ENCODE measurements at places on chromosomes 7 and 10.
A peak's percentile ranks its signal among the peaks of the same experiment; 100 is the strongest.

DNA sequence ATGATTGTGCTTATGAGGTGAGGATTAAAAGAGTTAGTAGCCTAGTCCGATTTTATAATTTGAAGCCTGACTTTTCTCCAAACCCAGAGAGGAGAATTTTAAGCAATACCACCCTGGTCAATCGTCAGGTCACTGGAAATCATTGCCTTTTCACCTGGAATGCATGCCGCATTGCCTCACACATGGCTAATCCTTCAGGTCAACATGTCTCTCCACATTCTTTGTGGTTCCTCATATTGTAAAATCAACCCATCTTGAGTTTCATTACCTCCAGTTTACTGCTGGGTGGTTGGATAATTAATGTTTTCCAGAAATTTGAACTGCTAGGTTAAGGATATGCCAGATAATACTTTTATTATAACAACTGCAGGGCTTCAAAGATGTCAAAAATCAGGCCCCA lies 55.6 kb upstream of the SEMA3E start:
- no peak for DNase-seq

DNA sequence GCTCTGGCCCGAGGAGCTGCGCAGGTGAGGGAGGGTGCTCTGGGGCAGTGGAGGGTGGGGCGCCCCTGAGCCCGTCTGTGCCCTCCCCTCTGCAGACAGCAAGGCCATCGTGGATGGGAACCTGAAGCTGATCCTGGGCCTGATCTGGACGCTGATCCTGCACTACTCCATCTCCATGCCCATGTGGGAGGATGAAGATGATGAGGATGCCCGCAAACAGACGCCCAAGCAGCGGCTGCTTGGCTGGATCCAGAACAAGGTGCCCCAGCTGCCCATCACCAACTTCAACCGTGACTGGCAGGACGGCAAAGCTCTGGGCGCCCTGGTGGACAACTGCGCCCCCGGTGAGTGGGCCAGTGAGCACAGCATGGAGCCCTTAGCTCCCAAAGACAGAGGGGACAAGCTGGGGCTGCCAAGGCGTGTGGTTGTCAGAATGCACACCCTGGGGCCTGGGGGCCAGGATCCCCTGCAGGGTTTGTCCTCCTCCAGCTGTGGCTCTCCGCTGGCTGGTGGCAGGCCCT lies 5.1 kb downstream of the FLNC start:
- no peak for DNase-seq

GRCh38 chr10:125742465-125742864 lies 23.0 kb downstream of the EDRF1 start:
- DNase-seq, result no peak

- DNase-seq, result peak; percentile 85
These were observed 5.6 kb downstream of the GPR15LG start for GRCh38 chr10:84179059-84179710.

- no peak for DNase-seq
These were observed 149.6 kb downstream of the C10orf105 start for GRCh38 chr10:71569775-71570588.

GRCh38 chr7:6162331-6162620 lies 110.1 kb downstream of the CYTH3 start:
- no peak for DNase-seq

DNA sequence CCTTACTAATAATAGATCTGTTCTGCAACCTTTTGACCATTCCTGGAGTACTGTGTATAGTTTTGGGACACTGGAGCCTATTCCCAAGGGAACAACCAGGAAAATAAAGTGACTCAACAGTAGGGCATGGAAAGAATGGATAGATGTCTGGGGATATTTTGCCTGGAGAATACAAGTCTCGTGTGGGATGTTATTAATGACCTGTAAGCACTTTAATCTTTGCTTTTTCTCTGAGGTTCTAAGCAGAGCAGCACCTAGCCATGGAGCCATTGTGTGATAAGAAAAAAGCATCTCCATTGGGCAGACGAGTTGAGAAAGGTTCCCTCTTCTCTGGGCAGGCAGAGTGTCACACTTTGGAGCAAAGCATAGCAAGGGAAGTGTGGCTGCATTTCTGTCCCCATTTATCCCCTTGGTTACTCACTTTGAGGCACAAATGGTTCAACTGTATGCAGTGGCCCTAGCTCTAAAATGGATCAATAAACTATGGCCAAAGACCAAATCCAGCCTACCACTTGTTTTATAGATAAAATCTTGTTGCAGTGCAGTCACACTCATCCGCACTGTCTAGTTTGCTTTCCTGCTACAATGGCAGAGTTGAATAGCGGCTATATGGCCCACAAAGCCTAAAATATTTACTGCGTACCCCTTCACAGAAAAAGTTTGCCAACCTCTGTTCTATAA lies 21.0 kb upstream of the CCDC71L start:
- DNase-seq, result no peak

- DNase-seq, result no peak
These were observed 85.4 kb upstream of the CYP2C9 start for GRCh38 chr10:94853065-94853464.

DNA sequence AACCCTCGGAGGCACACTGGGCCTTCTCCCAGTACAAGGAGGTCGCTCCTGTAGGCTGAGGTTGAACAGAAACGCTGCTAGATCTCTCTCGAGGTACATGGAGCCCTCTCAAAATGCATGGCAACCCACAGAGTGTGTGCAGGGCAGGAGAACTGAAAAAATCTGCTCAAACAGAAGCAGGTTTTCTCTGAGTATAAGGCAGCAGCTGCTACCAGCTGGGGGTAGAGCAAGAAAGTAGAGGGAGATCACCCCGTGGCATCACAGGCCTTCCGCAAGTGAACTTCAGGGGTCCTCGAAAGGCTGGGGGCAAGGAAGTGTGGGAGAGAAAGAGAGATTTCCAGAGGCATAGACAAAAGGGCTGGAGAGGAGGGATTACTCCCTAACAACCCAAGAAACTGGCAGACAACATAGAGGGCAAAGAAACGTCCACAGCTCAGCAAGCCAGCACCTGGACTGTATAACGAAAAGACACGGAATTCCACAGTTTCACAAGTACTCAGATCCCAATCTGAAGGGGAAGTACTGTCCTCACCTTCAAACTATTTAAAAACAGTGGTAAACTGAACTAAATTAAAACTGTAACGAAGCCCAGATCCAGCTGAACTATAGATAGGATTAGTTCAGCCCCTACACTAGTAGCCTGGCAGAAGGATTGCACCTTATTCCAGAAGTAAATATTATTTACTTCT lies 299.2 kb downstream of the IPMK start:
- no peak for DNase-seq

DNA sequence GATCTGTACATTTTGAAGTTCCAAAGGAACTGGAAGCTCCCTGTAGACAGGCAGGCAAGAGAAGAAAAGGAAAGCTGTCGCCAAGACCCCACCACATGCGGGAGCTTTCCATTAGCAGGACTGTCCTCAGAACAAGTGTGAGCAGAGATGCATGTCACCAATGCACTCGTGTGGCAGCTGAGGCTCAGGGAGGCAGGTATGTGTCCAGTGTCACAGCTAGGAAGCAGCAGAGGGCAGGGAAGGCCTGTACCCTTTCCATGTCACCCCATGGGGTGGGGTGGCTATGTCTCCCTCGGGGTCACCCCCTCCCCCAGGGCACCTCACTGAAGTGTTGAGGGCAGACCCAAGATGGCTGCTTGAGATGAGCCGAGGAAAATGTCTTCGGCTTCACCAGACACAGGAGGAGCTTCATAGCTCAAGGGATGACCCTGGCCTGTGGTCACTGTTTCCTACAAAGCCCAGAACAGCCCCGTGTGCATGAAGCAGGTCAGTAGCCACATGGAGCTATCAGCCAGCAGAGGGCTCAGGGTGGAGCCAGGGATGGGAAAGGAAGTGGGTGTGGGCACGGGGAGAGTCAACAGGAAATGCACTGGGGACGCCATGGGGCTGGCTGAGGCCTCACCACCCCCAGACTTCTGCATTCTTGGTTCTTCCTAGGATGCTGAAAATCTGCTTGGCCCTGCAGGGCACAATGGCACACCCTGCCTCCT lies 96.6 kb downstream of the FAM53B start:
- peak; percentile 42 for DNase-seq

GRCh38 chr7:140239653-140239935 lies 62.8 kb upstream of the KDM7A start:
- DNase-seq, result no peak

- no peak for DNase-seq
These were observed 107.6 kb upstream of the ZNF92 start for GRCh38 chr7:65265933-65266519.

DNA sequence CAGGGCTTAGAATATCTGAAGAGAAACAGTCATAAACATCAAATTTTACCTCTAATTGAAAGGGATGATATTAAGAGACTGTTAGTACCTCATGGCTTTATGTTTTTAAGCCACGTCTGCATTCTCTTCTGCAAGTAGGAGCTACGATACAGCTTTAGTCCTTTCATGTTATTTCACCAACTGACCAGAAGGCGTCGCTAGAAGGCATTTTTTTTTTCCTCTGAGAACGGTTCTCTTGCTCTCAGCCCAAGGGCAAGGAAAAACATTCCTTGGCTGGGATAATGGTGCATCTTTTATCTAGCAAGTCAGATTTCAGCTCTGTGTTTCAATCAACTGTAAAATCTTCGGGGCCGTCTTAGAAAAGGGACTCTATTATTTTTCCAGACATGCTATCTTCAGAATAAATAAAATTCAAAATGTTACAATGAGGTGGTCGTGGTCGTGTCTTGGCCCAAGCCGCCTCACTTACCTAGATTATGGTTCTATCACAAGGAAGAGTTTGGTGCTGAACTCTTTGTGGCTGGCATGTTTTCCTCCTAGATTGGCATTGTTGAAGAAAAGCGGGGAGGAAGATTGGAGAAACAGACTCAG lies 41.6 kb upstream of the LYZL2 start:
- DNase-seq, result no peak

GRCh38 chr7:8226501-8226900 lies 35.5 kb downstream of the ICA1 start:
- DNase-seq, result no peak

GRCh38 chr7:151877911-151878835 lies 1.3 kb upstream of the PRKAG2 start:
- DNase-seq, result no peak

DNA sequence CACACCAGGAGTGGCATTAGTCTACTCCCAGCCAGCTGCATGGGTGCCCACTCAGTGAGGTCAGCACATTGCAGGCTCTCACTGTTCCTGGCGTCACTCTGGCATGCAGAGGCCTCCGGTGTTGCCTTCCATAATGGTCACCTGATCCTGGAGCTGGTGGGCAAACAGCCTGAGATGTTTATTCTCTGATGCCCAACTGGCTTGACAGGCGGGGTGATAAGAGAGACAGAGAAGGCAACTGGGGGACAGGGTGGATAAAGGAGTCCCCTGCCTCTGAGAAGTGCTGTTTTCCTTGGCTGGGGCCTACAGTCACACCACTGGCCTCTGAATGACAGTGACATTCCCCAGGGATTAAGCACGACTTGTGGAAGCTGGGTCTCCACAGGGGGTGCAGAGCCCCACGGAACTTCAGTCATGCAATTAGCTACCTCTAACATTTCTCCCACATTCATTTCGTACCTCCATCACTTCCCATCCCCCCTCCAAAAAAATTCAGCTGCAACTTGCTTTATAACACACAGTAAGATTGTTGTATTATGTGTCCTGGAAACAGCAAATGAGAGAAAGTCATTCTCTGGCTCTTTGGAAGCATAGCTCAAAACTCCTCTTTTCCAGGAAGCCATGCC lies 7.1 kb upstream of the RBM20 start:
- no peak for DNase-seq

GRCh38 chr7:56092789-56093531 lies at the start of gene PHKG1:
PHKG1 (minus strand) TSS chr7:56092952; CDS start chr7:56088941, 4,011 bp downstream.
- DNase-seq, result peak; percentile 39

DNA sequence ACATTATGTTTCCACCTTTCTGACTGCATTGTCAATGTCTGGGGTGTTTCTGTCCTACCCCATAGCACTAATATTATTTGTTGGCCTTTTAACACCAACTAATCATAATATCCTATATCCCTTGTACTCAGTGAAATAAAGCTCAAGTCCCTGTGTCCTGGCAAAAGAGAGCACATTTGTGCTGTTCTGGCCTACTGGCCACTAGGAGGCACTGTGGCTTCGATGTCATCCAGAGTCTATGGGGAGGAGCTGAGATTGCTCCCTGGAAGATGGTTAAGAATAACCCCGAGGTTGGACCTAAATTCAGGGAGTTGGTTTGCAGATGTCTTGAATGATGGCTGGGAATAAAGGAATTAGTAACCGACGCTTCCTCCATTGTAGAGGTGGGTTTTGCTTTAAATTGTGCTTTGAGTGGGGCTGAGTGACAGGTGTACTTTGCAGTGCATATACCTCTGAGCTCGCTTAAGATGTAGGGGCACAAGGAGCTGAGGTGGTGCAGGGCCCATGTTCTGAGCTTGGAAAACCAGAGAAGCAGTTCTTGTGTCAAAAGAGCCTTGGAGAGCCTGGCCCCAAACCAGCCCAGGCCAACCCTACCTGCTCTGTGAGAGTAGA lies 191.2 kb upstream of the PRSS1 start:
- no peak for DNase-seq

- peak; percentile 84 for DNase-seq
These were observed 82.4 kb downstream of the ADCYAP1R1 start for GRCh38 chr7:31134246-31135188.

DNA sequence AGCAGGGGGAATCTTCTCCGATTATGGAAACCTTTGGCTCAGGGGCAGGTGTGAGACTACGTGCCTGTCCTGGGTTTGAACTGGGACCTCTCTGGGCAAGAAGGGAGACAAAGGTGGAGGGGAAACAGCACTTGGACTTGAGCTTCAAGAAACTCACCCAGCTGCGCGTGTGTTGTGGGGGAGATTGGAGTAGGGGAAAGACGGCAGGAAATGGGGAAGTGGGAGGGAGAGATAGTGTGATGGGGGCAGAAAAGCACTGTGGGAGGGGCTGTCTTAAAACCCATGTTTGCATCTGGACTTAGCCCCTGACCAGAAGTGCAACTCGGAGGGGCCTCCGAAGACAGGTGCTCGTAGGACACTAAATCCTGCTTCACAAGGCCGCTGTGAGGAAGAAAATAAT lies 107.0 kb downstream of the HIP1 start:
- DNase-seq, result no peak

- no peak for DNase-seq
These were observed 273.1 kb upstream of the PITRM1 start for GRCh38 chr10:3445648-3446047.

DNA sequence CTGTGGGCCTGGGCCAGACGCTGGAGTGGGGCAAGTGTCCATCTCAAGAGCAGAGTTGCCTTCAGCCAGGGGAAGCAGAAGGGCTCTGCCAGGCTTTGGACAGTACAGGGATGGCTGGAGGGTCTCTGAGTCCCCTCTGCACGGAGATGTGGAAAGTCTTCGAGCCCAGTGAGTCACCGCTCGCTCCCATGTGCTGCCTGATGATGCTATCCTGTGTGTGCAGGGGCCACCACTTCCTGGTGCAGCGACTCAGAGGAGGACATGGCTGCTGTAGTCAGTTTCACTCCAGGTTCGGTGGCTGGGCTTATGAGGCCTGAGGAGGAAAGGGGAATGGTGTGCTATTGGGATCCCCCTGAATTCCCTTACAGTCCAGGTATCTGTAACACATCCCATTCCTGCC lies 6.0 kb downstream of the ADCYAP1R1 start:
- DNase-seq, result no peak

DNA sequence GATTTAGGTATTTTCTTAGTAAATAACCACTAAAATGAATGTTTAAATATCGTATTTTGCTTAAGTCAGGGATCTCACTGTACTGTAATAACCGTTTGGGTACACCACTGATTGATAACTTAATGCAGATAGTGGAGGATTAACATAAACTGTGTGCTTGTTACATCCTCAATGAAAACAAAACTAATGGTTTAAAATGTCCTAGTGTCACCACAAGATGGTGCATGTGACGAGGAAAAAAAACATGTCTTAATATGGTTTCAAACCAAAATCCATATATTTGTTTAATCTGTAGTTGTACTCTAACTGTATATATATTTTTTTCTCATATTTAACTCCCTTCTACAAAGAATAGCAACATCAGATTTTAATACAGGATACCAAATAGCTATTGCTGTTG lies 19.2 kb downstream of the ARMC10 start:
- no peak for DNase-seq

Measured in DMS153 (cell line).